ENCODE measurements at places on chromosomes 6 and 20.

DNA sequence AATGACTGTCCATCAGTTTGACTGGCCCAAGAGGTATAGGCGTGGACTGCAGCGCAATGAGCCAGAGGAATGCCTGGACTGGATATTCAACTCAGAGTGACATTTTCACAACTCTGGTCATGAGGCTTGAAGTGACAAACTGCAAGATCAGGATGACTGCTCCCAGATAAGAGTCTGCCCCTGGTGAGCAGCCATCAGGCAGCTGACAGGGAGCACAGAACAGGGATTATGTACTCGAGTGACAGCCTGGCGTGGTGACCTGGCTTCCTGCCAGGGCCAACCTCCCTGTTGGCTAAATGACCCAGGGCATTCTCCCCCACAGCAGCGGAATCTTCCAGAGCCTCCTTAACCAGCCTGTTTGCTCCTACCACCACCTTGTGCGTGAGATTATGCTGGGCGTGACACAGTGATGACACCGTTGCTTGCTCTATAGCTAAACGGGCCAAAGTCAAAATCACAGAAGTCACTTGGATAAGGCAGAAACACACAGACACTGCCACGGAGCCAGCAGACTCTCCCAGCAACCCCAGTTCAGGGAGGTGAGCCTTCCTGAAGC lies 209.1 kb upstream of the JARID2 start:
- peak; percentile 27 for DNase-seq

DNA sequence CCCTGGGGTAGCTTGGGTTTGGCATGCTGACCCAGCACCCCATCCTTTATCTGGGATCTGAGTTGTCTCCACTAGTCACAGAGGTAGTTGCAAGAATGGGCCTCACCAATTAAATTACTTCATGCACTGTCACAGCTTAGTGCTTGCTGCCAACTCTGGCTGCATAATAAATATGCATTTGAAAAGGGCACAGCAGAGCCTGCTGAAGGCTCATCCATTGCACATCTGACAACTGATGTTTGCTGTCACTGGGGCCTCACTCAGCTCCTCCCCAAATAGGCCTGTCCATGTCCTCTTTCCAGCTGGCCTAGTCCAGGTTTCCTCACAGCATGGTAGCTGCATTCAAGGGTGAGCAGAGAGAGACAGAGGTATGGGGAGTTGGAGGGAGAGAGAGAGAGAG lies 13.3 kb upstream of the NXT1 start:
- DNase-seq = no peak

DNA sequence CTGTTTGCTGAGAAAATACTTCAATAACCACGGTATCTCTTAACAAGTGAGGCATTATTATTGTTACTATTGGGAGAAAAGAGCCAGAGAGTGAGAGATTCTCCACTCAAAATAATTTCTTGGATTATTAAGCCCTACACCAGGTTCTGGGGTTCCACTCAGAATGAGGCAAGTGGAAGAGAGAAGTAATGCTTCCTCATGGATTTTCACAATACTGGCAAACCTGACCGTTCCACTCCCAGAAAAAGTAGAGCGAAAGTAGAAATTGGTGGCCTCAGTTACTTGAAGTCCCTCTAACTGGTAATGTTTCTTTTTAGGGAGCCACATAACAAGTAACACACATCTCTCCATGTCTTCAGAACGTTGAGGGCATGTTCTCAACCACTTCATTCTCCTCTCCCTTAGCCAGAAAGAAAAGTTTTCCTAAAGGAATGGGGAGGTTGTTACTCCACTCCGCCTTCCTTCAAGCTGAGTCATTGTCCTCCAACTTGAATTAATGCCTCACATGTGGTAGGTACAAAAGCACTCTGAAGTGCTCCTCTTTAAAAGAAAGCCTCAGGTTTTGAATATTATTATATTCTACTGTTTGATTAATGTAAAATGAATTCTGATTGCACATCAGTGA lies 1.9 kb downstream of the BAG2 start:
- DNase-seq = no peak

GRCh38 chr6:168182366-168182765 lies 103.4 kb upstream of the FRMD1 start:
- DNase-seq = no peak

DNA sequence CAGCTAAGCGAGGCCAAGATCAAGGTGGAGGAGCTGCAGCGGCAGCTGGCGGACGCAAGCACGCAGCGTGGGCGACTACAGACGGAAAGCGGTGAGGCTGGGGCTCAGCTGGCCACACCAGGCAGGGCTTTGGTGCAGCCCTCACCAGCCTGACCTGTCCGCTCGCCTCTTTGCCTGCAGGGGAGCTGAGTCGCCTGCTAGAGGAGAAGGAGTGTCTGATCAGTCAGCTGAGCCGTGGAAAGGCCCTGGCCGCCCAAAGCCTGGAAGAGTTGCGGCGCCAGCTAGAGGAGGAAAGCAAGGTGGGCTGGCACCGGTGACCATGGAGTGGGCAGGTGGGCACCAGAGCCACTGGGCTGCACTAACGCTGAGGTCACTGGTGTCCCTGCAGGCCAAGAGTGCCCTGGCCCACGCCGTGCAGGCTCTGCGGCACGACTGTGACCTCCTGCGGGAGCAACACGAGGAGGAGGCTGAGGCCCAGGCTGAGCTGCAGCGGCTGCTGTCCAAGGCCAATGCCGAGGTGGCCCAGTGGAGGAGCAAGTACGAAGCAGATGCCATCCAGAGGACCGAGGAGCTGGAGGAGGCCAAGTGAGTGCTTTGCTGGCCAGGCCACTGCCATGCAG lies 42.8 kb downstream of the MYH7B start:
- DNase-seq = no peak

DNA sequence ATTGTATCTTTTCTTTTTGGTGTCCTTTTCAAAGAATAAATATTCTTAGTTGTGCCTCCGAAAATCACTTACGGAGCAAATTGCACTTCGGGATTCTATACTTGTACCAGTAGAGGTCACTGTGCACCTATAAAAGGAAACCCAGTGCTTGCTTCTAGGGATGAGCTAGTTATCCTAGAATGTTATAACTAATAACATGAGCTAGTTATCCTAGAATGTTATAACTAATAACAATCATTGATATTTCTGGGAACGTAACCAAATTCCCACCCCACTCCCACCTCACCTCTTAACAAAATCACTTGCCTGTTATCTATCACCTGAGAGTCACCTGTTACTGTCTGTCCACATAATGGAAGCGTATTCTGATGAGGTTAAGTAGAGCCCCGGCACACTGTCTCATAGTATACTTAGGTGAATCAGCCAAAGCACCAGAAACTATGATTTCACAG lies 126.9 kb upstream of the TIAM2 start:
- no peak for DNase-seq

Data from LNCaP clone FGC (cell line).